ENCODE measurements at places on chromosomes 6 and 20.

DNA sequence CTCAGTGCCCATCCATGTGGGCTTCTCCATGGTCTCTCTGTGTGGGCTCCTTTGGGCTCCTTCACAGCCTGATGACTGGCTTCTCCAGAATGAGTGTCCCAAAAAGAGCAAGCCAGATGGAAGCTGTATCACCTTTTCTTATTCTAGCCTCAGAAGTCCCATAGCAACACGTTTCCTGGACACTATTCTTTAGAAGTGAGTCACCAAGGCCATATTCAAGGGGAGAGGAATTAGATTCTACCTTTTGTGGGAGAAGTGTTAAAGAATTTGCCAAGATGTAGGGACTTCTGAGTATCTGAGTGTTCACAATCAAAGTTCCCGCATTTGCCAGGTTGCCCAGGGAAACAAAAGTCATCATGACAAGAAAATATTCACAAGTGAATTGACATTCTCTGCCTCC is 20.7 kb upstream of the TBC1D22B start:
- no peak for DNase-seq

GRCh38 chr20:59645761-59646171 is 41.4 kb downstream of the PHACTR3 start:
- DNase-seq = no peak

- no peak for DNase-seq
These were observed 7.2 kb downstream of the LPIN3 start for GRCh38 chr20:41347523-41348429.

DNA sequence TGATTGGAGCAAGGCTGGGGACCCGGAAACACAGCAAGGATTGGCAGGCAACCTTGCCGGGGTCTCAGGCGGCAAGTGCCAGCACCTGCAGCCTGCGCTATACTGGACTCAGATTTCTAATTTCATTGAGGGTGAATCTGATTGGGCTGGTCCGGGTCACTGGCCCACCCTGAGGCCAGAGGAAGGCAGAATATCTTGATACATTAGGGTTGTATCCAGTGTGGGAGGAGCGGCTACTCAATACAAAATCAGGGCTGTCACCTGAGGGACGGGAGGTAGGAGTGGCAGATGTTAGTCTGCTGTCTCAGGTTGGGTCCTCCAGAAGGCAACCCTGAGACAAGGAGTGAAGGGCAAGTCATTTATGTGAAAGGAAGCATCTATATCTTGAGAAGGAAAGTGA is 40.7 kb downstream of the BFSP1 start:
- no peak for DNase-seq

DNA sequence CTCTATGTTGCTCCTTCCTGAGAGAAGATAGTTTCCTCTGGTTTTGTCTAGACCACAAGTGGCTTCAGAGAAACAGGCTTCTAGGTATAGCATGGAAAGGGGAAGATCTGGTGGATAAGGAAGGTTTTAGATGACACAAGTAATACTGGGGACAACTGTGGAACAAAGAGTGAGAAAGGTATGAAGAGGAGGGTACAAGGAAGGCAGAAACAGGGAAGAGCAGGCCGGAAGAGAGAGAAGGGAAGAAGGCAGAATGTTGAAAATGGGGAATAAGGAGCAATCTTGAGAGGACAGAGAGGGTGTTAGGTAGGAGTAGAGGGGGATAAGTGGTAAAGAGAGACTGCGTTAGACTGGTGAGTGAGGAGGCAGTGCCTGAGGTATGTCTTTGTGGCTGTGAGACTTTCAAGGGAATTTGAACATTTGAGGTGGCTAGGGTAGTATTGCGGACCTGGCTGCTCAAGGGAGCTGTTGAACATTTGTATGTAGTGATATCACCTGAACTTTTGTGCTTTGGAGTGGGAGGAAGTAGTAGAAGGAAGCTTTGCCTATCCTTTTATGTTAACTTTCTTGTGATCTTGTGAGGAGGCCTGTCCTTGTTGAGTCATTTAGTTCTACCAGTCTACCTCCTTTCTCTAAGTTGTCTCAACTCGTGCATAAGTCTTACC is 69.5 kb downstream of the FOXO3 start:
- DNase-seq = no peak

GRCh38 chr6:42355416-42355815 is 96.3 kb downstream of the TRERF1 start:
- no peak for DNase-seq

DNA sequence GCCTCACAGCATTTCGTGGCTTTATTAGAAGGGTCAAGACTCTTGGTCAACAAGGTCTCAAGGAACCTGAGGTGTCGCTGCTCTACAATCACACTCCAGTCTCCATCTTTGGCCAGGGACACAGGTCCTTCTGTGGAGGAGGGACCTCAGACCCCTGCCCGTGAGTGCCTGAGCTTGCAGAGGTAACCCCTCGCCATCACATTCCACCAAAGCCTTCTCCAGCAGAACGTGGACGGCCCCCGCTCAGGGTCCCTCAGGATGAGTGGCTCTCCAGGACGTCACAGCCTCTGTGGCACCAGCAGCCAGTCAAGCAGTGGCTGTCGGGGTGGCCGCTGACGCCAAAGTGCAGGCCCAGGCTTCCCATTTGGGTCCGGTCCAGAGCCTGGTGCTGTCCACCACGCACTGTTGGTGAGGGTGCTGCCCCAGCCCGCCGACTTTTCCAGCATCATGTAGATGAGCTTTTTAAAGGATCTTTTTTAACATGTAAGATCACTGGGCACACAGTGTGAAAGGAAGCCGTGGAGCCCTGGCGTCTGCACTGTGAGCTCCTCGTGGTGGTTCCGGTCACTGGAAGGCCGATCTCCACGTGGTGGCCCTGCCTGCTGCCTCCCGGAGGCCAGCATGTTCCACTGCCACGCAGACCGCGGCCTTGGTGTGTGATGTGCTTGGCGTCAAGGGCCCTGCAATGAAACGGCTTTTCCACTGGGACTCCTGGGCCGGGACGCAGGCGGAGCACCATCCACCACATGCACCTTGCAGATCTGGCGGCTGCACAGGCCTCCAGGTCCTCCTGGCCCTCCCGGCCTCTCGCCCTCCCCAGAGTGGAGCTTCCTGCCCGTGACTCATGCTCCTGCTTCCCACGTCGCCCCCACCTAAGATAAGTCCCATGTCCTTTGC is 8.3 kb upstream of the KIF25 start:
- DNase-seq = no peak

- DNase-seq = no peak
These were observed 479.8 kb downstream of the NKAIN2 start for GRCh38 chr6:124283486-124283885.

DNA sequence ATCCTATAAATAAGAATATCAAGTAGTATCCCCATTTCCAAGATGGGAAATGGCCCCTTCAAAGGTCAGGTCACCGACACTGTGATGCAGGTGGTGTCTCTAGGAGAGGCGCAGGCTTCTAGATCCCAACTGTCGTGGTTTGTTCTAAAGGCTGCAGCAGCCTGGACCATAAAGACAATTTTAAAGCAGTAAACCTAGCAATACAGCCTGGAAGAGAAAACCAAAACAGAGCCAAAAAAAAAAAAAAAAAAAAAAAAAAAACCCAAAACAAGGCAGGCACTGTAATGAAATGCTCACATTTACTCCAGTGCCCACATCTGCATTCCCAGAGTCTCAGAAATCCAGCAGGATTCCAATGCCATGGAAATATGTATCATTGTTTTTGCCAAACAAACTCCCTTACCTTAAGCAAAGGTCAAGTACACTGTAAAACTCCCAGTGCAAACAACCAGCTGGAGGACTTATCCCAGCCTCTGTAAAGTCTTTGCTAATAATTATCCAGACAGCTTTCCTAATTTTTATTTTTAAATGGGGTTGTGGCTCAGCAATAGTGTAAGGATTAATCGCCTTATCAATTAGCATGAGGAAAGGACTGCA is 98.2 kb downstream of the PSMG4 start:
- DNase-seq = no peak

- no peak for DNase-seq
These were observed 94.0 kb downstream of the RNGTT start for GRCh38 chr6:88869263-88870020.

GRCh38 chr6:42404484-42404883 is 47.2 kb downstream of the TRERF1 start:
- no peak for DNase-seq

DNA sequence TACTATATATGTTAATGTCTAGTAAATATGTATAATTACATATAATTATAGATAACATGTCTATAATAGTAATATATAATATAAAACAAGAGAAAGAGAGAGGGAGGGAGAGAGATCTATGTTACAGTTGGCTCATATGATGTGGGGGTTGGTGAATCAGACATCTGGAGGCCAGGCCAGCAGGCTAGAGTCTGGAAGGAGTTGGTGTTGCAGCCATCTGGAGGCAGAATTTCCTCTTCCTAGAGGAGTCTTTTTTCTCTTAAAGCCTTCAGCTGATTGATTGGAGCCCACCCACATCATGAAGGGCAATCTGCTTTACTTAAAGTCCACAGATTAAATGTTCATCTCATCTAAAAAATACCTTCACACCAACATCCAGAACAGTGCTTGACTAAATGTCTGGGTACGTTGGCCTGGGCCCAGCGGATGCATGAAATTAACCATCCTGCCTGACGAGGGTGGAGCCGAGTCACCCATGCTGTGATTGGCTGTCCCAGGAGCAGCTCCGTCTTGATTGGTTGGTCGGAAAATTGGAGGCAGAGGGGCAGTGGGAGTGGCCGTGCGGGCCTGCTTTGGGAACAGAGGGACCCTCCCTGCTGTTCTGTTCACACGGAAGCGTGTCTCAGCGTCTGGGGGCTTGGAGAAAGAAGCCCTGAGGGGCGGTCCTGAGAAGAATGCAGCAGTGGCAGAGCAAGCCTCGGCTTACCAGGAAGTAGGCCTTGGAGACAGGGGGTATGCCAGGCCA is 392.4 kb downstream of the QKI start:
- DNase-seq = no peak

DNA sequence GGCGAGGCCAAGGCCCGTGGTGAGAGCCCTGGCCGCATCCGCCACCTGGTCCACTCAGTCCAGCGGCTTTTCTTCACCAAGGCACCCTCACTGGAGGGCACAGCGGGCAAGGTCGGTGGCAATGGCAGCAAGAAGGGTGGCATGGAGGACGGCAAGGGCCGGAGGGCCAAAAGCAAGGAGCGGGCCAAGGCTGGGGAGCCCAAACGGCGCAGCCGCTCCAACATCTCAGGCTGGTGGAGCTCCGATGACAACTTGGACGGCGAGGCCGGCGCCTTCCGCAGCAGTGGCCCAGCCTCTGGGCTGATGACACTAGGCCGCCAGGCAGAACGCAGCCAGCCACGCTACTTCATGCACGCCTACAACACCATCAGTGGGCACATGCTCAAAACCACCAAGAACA is 109.2 kb upstream of the MYL9 start:
- DNase-seq = no peak

DNA sequence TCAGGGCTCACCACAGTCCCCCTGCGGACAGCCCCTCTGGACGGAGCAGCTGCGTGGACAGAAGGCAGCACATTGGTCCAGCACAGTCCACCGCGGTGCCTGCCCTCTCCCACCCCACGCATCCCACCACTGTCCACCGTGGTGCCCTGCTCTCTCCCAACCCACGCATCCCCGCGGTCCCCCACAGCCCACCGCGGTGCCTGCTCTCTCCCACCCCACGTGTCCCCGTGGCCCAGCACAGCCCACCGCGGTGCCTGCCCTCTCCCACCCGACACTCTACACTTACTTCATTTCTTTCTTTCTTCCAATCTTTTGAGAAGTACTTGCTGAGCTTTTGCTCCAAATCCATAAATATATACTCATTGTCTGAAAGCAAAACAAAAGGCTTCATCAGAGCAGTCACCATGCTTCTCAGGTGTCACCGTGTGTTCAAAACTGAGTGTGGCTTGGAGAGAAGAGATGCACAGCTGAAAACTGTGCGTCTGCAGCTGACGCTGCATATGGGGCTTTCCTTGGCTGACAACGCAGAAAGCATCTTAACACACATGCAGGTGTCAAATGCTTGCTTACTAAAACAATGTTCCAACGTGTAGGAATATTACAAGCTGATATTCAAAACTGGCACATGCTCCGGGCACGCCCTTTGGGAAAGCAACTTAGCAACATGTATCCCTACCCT is 11.8 kb downstream of the FRMD1 start:
- no peak for DNase-seq

DNA sequence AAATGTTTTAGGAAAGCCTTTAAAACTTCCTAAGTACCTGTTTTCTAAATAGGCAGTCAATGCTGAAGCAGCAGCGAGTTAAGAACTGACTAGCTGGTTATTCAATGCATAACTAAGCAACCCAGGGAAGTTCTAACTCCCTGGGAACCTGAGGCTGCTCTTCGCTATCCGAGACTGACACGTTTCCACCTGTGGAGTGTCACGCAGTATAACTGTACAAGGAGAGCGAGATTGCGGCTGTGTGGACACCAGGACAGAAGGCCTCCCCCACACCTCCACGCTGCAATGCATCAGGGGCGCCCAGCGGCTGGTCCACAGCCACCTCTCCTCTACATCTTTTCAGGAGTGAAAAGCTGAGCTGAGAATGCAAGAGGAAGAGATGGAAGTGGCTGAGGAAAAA is 8.0 kb downstream of the PXDC1 start:
- no peak for DNase-seq

DNA sequence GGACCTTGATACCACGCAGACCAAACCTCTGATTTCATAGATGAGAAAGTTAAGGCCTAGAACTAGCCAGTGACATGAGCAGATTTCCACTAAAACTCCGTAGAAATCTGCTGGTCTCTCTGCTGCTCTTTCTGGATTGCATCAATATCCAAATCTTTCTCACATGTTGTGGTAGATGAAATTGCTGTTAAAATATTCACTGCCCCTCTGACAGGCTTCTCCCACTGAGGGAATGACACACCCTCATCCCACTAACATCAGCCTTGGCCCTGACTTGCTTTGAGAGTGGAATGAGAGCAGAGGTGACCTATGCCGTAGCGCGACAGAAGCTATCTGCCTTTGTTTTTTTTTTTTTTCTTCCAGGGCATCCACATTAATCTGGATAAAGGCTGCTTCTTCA is 20.4 kb upstream of the EXOC2 start:
- no peak for DNase-seq

DNA sequence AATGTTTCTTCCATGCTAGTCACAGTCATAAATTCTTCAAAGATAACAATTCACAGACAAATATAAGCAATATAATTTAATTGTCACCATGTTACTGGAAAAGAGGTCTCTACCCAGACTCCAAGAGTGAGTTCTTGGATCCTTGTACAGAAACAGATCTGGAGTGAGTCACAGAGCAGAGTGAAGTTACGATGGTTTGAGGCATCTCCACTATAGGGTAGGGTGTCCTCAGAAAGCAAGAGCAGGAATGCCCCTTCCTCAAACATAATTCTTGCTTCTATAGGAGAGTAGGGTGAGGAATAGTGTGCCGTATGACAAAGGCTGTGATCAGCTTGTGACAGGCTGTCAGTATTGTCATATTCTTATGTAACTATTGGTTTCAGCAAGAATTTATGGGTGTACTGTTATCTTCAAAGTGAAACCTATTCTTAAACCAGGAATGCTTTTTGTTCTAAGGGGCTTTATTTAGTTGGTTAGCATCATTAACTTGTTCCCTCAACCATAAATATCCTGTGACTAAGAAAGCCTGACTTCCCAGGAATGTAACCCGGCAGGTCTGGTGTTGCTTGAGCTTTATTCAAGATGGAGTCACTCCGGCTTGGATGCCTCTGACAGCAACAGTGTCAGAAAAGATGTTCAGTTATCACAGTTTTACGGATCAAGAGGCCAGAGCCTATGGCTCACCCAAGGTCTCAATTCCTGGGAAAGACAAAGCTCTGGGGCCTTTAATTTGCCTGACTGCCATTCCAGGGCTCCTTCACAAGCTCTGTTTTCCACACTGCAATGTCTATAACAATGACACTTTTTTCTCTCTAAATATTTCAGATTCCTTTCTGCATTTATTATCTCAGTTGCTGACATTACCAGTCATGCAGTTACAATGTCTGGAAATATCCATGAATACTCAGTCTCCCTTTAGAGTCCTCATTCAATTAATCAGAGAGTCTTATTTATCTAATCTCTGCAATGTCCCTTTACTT is 298.6 kb downstream of the C6orf118 start:
- no peak for DNase-seq
